Peyer's patch (tissue), 4 donors: ENCODE measurements at places on chromosomes 13 and 19. TPM values are rescaled to one million over a fixed set of nuclear protein-coding genes. Genes with fewer than 3 reads are reported as not detected.

DNA sequence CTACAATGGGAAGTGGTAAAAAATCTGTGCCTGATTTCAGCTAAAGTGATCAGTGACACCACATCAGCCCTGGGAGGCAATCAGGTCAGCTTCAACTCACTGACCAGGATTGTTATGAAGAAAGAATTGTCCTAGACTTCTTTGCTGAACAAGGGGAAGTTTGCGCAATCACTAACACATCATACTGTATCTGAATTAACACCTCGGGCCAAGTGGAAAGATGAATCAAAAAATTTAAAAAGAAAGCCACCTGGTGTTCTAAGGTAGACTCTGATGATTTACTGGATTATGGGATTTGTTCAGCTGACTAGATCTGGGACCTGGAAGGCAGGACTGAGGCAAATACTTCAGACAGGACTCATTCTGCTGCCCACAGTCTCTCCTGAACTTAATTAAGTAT lies 161.8 kb downstream of the DIAPH3 start:
- H3K36me3 ChIP-seq: no peaks in the 10 kb centered on the region
- no peaks in the 10 kb centered on the region for H3K4me1 ChIP-seq
- DNase-seq: no peak
- H3K4me3 ChIP-seq: no peak overlapping the region
- no peaks in the 10 kb centered on the region for H3K27me3 ChIP-seq

DNA sequence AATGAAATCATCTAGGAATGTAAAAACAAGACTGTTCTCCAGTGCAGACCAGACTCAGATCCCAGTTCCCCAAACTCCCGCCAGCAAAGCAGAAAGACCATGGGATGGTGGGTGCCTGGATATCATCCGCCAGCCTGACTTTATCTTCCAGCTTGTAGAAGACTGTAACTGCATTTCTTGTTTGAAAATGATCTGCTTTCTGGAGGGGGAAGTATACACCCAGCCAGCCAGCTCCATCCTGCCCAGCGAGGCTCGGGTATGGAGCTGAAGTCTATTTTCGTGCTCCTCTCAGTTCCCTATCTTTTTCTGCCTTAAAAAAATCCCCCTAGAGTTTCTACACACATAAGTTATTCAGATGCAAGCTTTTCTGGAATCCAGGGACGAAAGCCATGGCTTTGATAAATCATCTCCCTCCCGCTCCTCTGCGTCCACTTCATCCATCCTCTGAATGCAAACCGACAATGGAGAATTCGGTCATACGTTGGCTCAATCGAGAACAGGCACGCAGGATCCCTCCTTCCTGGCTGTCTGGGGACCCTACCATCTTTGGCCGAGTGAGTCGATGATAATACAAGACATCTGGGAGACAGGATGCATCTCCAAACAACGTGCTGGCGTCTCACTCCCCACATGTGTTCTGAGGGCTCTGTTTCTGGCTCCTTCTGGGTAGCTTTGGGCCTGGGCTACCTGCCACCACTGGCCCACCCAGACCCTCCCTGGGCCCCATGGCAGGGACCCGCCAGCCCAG lies 31.2 kb downstream of the CEBPG start:
- H3K36me3 ChIP-seq: no peaks in the 10 kb centered on the region
- no peak overlapping the region for H3K27ac ChIP-seq
- no peak overlapping the region for H3K4me3 ChIP-seq
- peaks cover 38% of the 10 kb centered on the region for H3K4me1 ChIP-seq
- peak; percentile 43 for DNase-seq
- no peaks in the 10 kb centered on the region for H3K27me3 ChIP-seq

GRCh38 chr19:38551450-38551813 lies 66.3 kb downstream of the MAP4K1 start:
- H3K27me3 ChIP-seq: no peaks in the 10 kb centered on the region
- H3K4me1 ChIP-seq: no peaks in the 10 kb centered on the region
- H3K36me3 ChIP-seq: no peaks in the 10 kb centered on the region
- DNase-seq: no peak

DNA sequence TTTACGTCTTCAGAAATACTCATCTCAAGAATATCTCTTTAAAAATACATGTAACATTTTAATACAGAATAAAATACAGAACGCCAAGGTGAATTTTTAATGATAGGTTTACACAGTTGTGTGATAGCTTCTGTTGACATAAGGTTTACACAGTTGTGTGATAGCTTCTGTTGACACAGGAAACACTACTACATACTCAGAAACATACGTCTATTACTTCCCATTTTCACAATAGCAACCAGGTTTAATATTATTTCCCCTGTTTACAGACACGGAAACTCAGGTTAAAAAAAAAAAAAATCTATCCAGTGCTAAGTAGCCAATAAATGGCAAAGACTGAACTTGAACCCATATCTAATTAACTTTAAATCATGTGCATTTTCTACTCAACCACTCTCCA lies 571.2 kb downstream of the LIG4 start:
- no peak overlapping the region for H3K27ac ChIP-seq
- no peak overlapping the region for H3K4me3 ChIP-seq
- DNase-seq: no peak
- no peaks in the 10 kb centered on the region for H3K27me3 ChIP-seq
- no peaks in the 10 kb centered on the region for H3K4me1 ChIP-seq

GRCh38 chr19:48997972-48998371 lies 4.3 kb downstream of the RUVBL2 start:
- H3K4me3 ChIP-seq: no peak overlapping the region
- peaks cover 6% of the 10 kb centered on the region for H3K4me1 ChIP-seq
- no peak overlapping the region for H3K27ac ChIP-seq
- DNase-seq: peak; percentile 71
- no peaks in the 10 kb centered on the region for H3K36me3 ChIP-seq

- H3K4me1 ChIP-seq: peaks cover 5% of the 10 kb centered on the region
- no peaks in the 10 kb centered on the region for H3K36me3 ChIP-seq
- no peaks in the 10 kb centered on the region for H3K27me3 ChIP-seq
- no peak for DNase-seq
- no peak overlapping the region for H3K4me3 ChIP-seq
- H3K27ac ChIP-seq: peak overlapping the region; percentile 17
These were observed 64.7 kb downstream of the COL4A2 start for GRCh38 chr13:110371550-110372465.

GRCh38 chr19:14553939-14554243 lies 18.0 kb downstream of the NDUFB7 start:
- peaks cover 10% of the 10 kb centered on the region for H3K4me1 ChIP-seq
- H3K27ac ChIP-seq: no peak overlapping the region
- no peak for DNase-seq
- peaks cover 2% of the 10 kb centered on the region for H3K36me3 ChIP-seq

- peak overlapping the region; percentile 69 for H3K27ac ChIP-seq
- H3K27me3 ChIP-seq: no peaks in the 10 kb centered on the region
- H3K36me3 ChIP-seq: no peaks in the 10 kb centered on the region
- peak overlapping the region; percentile 24 for H3K4me3 ChIP-seq
These were observed 17.9 kb downstream of the DEDD2 start for GRCh38 chr19:42199440-42200115.

DNA sequence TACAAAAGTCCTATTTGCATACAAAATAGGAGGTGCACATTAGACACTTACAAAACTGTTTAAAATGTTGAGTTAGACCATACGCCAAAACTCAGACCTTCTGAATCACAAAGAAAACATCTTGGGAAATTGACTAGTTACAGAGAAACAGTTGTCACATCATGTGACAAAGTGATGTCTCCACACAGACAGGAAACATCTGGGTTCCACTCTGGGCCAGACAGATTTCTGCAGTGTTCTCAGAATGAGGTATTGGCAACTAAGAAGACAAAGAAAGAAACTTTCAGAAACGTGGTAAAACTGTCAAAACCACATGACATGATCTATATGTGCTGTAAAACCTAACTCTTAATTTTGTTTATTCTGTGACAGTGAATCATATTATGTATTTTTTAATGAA lies 6.7 kb downstream of the ZNF793 start:
- H3K4me1 ChIP-seq: no peaks in the 10 kb centered on the region
- no peaks in the 10 kb centered on the region for H3K27me3 ChIP-seq

DNA sequence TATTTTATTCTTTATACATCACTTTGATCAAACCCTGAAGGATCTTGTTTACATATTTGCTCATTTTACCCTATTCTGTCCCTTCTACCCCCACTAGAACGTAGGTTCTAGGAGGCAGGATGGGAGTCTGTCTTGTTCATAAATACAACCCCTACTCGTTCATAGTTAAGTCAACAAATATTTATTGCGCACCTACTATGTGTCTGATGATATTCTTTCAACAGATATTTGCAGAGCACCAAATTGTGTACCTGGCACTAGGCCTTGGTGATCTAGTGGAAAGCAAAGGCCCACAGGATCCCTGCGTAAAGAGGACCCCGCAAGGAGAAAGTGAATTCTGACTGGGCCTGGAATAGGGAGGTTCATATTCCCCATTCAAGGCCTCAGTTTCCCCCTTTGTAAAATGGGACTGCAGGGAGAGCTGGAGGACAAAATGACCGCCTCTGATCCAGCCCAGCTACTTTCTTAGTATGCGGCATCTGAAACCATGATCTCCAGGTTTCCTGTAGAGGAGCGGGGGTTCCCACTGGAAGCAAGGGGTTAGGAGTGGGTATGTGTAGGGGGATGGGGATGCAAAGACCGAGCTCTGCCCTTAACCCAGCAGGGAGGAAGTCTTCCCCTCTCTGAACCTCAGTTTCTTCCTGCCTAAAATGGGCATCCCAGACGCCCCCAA lies 534 bp upstream of the GEMIN7 start:
- H3K27me3 ChIP-seq: no peaks in the 10 kb centered on the region
- H3K27ac ChIP-seq: peak overlapping the region; percentile 73
- peaks cover 49% of the 10 kb centered on the region for H3K4me1 ChIP-seq
- H3K4me3 ChIP-seq: peak overlapping the region; percentile 85
- no peak for DNase-seq

DNA sequence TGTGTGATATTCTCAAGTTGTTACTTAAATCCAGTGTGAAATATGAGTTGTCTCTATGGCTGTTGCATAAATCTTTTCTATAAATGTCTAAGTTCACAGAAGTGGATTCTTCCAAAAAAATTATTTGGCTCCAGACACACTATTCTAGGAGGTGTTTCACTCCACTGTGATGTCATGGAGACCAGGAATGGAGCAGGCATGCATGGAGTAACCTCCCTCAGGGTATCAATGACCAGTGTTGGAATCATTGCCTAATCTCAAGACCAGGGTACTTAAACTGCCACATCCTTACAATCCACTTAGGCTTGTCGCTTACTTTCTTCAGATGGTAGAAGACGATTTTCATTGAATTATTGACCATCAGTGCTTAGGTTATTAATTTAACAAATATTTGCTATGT lies 55.4 kb downstream of the LRRC63 start:
- no peaks in the 10 kb centered on the region for H3K27me3 ChIP-seq
- no peak for DNase-seq
- H3K4me3 ChIP-seq: no peak overlapping the region

- no peak overlapping the region for H3K4me3 ChIP-seq
- H3K4me1 ChIP-seq: no peaks in the 10 kb centered on the region
- no peak overlapping the region for H3K27ac ChIP-seq
- DNase-seq: no peak
- no peaks in the 10 kb centered on the region for H3K27me3 ChIP-seq
These were observed 34.5 kb downstream of the SPRY2 start for GRCh38 chr13:80306337-80306972.

DNA sequence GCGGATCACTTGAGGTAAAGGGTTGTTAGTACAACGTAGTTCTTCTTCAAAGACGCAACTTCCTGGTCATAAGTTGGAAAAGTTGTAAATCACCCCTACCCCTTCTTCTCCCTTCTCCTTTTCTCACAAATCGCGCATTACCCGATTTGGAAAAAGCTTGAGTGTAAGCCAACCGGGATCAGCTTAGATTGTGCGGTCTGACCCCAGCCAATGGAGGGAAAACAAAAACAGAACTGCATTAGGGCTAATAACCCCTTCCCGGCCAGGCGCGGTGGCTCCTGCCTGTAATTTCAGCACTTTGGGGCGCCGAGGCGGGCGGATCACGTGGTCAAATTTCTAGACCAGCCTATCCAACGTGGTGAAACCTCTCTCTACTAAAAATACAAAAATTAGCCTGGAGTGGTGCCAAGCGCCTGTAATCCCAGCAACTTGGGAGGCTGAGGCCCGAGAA lies 806 bp downstream of the ZNF90 start:
- no peaks in the 10 kb centered on the region for H3K27me3 ChIP-seq
- H3K4me3 ChIP-seq: peak overlapping the region; percentile 54
- H3K36me3 ChIP-seq: no peaks in the 10 kb centered on the region
- DNase-seq: no peak
- no peaks in the 10 kb centered on the region for H3K4me1 ChIP-seq

- H3K27me3 ChIP-seq: no peaks in the 10 kb centered on the region
- no peak overlapping the region for H3K4me3 ChIP-seq
- peak overlapping the region; percentile 65 for H3K27ac ChIP-seq
- peaks cover 9% of the 10 kb centered on the region for H3K36me3 ChIP-seq
- peak; percentile 82 for DNase-seq
These were observed 26.8 kb upstream of the TINCR start for GRCh38 chr19:5594521-5594950.

GRCh38 chr13:76129305-76130000 lies 493.3 kb downstream of the LMO7 start:
- no peak overlapping the region for H3K4me3 ChIP-seq
- H3K27me3 ChIP-seq: no peaks in the 10 kb centered on the region
- no peak for DNase-seq
- H3K27ac ChIP-seq: no peak overlapping the region
- no peaks in the 10 kb centered on the region for H3K36me3 ChIP-seq
- no peaks in the 10 kb centered on the region for H3K4me1 ChIP-seq

- peaks cover 85% of the 10 kb centered on the region for H3K4me1 ChIP-seq
- no peak overlapping the region for H3K4me3 ChIP-seq
- H3K27ac ChIP-seq: peak overlapping the region; percentile 78
- no peaks in the 10 kb centered on the region for H3K36me3 ChIP-seq
- DNase-seq: no peak
- H3K27me3 ChIP-seq: no peaks in the 10 kb centered on the region
These were observed 34.1 kb downstream of the STK24 start for GRCh38 chr13:98542568-98543377.

- H3K36me3 ChIP-seq: peaks cover 53% of the 10 kb centered on the region
- peaks cover 77% of the 10 kb centered on the region for H3K4me1 ChIP-seq
- H3K27me3 ChIP-seq: no peaks in the 10 kb centered on the region
These were observed 5.6 kb downstream of the BCL3 start for GRCh38 chr19:44753932-44754749.

DNA sequence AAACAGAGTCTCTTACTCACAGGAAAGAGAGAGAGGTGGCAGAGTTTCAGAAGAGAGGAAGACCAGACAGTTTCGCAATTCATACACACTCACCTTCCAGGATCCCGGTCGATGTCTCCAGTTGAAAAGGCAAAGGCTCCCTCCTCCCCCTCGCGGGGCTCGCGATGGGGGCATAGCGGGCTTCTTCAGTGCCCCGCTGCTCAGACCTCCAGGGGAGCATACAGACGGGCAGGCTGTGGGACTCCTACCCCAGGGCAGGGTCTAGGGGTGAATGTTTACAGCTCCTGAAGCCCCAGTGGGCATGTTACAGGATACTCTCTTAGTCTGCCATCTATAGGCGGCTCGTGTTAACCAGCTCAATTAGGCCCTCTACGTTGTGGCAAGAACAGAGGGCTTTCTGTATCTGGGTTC lies 139.2 kb downstream of the SLITRK5 start:
- H3K36me3 ChIP-seq: no peaks in the 10 kb centered on the region
- no peaks in the 10 kb centered on the region for H3K27me3 ChIP-seq
- DNase-seq: no peak
- no peaks in the 10 kb centered on the region for H3K4me1 ChIP-seq
- H3K4me3 ChIP-seq: no peak overlapping the region

Gene CYP2S1
- total RNA-seq: 46.1 TPM

Gene SPRY2
- total RNA-seq: 27.3 TPM

Gene PPM1N
- total RNA-seq: not detected

Gene SHKBP1
- 121 TPM for total RNA-seq

Gene RINL
- 8.3 TPM for total RNA-seq

Gene GPR108
- total RNA-seq: 92.1 TPM

Gene DNAAF3
- not detected for total RNA-seq

Gene SIGLEC10
- 4.0 TPM for total RNA-seq

Gene ZNF77
- total RNA-seq: 6.6 TPM

Gene CATSPERD
- total RNA-seq: not detected

Gene KLK10
- not detected for total RNA-seq
